HFFc6 (cell line): ENCODE measurements at places on chromosomes 4 and X. TPM values are rescaled to one million over a fixed set of nuclear protein-coding genes. Genes with fewer than 3 reads are reported as not detected.

GRCh38 chr4:94537921-94538628 lies 86.3 kb downstream of the PDLIM5 start:
- no peak for DNase-seq

- no peak for DNase-seq
Observed at GRCh38 chrX:109294097-109294814, 187.6 kb downstream of the GUCY2F start.

GRCh38 chr4:76773766-76774165 lies 124.2 kb downstream of the SOWAHB start:
- DNase-seq: no peak

GRCh38 chrX:13493659-13494058 lies 75.7 kb upstream of the EGFL6 start:
- DNase-seq: no peak

- peak; percentile 75 for DNase-seq
Observed at GRCh38 chr4:114180481-114180880, 201.0 kb upstream of the ARSJ start.

DNA sequence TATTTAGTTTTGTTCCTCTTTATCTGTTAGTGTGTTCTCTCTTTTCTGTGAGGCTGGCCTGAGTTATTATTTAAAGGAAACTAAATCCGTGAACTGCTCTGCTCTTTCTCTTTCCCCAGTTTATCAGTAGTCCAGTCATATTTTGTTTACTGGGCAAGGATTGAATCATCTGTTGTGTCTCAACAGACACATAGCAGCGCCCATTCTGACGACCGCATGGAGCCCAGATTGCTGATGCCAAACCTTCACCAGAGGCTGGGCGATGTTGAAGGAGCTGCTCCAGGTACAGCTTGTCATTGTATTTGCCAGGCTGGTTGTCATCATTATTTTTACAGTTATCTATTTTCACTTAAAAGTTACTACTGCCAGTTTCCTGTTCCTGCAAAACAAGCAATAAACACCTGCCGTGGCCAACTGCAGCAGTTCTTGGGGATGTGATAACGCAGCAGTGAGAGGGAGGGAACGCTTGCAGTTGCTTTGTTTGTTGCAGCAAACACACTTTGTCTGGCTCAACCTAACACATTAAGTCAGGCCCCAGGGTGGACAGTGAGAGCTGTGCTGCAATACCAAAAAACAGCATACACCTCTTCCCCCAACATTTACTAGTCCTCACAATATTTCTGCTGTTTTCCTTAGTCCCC lies 10.1 kb downstream of the REELD1 start:
- no peak for DNase-seq

DNA sequence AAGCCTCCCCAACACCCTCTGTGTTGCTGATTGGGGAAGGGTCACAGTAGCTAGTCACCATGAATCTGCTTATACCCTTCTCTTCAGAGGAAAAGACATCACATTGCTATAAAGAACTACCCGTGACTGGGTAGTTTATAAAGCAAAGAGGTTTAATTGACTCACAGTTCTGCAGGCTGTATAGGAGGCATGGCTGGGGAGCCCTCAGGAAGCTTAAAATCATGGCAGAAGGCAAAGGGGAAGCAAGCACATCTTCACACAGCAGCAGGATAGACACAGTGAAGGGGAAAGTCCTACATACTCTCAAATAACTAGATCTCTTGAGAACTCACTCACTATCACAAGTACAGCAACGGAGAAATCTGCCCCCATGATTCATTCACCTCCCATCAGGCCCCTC lies 229.4 kb upstream of the FTHL17 start:
- no peak for DNase-seq

DNA sequence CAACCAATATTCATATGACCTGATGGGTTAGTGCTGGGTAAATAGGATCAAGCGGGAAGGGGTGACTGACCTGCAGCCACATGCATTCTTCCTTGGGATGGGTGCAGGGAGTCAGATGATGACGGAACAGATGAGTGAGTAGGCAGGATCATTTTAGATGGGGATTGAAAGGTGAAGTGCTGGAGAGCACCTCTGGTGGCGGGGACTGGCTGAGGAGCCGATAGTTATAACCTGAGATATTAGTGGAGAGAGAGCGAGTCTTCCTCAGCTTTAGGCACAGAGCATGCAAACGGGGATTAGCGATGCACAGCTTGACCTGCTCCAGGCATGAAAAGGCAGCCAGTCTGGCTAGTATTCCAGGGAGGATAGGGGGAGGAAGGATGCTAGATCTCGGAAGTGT lies 99.1 kb downstream of the AFF1 start:
- DNase-seq: no peak

DNA sequence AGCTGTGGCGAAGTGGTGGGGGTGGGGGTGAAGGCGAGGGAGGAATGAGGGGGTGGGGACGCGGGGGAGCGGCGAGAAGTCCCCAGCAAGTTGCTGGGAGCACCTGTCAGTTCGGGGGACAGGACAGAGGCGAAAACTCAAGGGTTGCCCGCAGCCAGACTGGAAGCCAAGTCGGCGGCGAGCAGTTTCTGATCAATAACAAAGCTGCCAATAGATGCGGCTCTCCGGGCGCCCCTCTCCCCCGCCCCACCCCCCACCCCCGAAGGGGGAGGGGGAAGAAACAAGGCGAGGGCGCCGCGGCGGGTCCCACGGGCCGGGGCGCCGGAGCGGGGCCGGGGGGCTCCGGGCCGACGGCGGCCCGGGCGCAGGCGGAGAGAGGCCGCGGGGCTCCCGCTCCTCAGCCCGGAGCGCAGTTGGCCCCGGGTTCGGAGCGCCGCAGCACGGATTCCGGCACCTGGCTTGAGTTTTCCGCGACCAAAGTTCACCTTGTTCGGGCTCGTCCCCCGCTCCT lies 379 bp downstream of the PDGFC start:
- no peak for DNase-seq

DNA sequence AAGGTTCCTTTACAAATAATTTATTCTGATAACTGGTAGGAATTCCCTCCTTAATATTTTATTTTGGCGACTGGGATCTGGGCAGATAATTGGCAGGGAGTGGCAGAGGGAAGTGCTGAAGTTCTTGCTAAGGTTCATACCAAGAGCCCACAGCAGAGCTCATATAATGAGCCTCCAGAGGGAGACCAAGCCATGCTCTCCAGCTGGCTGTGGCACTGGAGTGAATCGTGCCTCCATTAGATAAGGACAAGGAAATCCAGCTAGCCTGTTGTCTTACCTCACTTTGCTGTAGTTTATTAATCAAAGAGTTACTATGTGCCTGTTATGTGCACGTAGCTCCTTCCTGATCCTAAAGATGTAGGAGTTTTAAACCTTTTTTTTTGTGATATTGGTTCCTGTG lies 1.3 kb downstream of the ASB12 start:
- no peak for DNase-seq

DNA sequence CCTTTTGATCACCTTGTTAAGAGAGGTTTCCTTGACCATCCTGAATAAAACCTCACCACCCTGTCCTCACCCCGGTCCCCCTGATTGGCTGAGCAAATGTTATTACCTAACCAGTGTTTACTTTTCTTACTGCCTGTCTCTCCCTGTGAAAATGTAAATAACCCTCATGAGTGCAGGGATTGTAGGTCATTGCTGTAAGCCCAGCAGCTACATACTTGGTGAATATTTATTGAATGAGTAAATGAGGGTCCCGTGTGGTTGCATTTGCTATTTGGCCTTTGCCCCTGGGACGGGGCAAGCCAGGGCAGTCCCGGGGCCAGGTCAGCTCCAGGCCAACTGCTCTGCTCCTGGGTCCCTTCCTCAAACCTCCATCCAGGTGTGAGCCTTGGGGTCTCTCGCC lies 55.5 kb upstream of the CLCN4 start:
- DNase-seq: no peak

GRCh38 chr4:16862697-16863096 lies 35.7 kb downstream of the LDB2 start:
- no peak for DNase-seq

DNA sequence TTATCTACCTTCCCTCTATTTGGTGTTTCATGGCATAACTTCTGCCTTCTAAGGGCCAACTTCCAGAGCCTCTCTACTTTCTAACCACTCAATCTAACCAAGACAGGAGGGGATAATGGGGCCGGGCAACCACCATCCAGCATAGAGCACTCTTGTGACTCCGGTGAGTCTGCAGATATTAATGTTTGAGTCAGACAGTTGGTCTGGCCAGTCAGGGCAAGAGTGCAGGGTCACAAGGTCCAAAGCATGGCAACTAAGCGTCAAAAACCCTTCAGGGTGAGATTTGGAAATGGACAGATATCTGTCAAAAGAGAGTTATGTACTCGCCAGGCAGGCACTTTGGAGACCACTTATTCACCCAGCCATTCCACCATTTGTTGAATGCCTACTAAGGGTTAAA lies 105.0 kb downstream of the PALLD start:
- DNase-seq: no peak

DNA sequence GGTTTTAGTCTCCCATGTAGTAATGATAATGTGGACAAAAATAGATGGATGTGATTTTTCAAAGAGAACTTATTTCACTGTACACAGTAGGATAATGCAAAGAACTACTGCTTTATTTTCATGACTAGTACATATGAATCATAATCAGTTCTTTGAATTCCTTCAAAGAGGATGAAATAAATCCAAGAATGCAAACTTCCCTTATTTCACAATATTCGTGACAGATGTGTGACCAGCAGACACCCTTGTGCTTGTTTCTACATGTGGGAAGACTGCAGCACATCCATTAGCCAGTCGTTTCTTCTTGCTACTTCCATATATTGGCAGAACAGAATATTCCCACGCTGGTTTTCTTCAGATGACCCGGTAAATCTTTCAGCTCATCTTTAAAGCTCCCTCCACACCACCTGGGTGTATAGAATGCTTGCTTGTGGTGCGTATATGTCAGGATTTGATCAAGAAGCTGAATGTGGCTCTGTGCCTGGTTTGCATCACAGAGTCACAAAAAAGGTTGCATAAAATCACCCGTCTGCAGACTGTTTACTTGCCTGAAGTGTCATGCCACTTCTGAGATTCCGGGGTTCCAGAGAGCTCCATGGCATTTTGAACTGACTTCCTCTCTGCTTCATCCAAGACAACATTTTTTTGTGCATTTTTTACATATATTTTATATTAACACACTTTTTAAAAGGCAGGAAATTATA lies 47.7 kb upstream of the FAT4 start:
- peak; percentile 64 for DNase-seq

DNA sequence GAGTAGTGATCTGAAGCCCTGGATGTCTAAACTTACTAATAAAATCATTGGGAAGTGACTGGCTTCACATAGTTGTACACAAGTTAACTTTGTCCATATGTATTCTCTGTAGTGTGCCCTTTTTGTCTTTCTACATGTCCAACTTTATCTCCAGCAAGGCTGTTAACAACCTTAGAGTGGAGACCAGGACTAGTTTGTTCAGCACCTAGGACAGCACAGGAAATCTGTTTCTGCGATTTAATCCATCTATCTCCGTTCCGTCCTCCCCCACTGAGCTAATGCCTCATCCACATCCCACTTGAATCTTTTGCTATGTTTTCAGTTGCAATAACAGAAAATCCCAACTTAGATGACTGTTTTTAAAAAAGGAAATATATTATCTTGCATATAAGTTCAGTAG lies 3.4 kb upstream of the ARR3 start:
- DNase-seq: no peak

- DNase-seq: no peak
Observed at GRCh38 chrX:112450810-112451209, 228.9 kb downstream of the LHFPL1 start.

GRCh38 chr4:8591114-8591513 lies 1.5 kb upstream of the CPZ start:
- no peak for DNase-seq

DNA sequence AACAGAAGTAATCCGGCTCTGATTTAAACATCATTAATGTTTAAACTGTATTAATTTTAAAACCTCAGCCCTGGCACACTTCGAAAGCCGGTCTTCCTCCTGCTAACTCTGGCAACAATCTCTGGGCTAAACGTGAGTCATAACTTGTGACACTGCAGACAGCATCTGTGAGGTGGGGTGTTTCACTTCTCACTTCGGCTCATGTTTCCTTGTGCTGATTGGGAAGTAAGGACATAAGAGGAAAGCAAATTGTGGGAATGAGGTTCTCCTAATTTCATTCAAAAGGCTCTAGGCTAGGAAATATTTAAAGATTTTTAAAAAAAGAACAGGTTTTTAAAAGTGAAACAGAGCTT lies 139.9 kb upstream of the USP9X start:
- peak; percentile 30 for DNase-seq

DNA sequence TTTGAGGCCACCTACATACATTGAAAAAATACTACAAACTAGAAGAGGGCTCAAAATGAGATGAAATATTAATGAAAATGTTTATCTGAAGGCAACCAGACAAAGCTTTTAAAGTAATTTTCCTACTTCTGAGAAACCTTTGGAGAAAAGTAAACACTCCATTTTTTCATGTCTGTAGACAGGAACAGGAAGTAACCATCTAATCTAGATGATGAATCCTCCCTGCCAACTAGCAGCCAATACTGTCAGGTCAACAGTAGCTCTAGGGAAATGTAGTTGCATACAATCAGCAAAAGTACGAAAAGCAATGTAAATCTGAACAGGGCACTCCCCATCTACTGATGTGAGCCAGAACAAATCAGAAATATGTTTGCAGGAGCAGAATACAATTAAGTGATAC lies 49.0 kb downstream of the AMMECR1 start:
- no peak for DNase-seq

DNA sequence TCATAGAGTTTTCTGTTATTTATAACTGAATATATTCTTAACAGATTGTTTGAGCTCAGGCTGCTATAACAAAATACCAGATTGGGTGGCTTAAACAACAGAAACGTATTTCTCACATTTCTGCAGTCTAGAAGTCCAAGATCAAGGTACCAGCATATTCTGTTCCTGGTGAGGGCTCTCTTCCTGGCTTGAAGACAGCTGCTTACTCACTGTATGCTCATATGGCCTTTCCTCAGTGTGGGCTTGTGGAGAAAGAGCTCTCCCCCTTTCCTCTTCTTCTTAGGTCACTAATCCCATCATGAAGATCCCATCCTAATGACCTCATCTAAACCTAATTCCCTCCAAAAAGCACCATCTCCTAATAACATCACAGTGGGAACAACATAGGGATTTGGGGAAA lies 117.8 kb downstream of the RASGEF1B start:
- no peak for DNase-seq

GRCh38 chr4:74674750-74675149 lies 119.6 kb downstream of the BTC start:
- no peak for DNase-seq

GRCh38 chr4:76781698-76782595 lies 116.0 kb downstream of the SOWAHB start:
- DNase-seq: peak; percentile 93

Gene FSTL5
- total RNA-seq: not detected in 3 replicates

Gene MGST2
- total RNA-seq: 5.2 to 11.4 TPM (median 7.6 TPM) in 3 replicates

Gene GAGE2A
- total RNA-seq: not detected in 3 replicates

Gene DLG3
- 7.8 to 9.4 TPM (median 9.3 TPM) in 3 replicates for total RNA-seq

Gene ODAPH
- not detected in 3 replicates for total RNA-seq

Gene PLRG1
- total RNA-seq: 92.2 to 102 TPM (median 101 TPM) in 3 replicates

Gene CNKSR2
- total RNA-seq: not detected in 3 replicates

Gene UGT2B10
- not detected in 3 replicates for total RNA-seq

Gene CLDN22
- not detected in 3 replicates for total RNA-seq

Gene CXorf51A
- not detected in 2 replicates for total RNA-seq

Gene TREX2
- total RNA-seq: 0.32 to 0.72 TPM (median 0.33 TPM) in 3 replicates

Gene ZNF182
- 2.1 to 2.7 TPM (median 2.7 TPM) in 3 replicates for total RNA-seq

Gene CNGA1
- total RNA-seq: not detected in 3 replicates

Gene ZAR1
- not detected in 3 replicates for total RNA-seq

Gene FGF5
- total RNA-seq: 240 and 535 TPM in 2 replicates

Gene CAPN6
- not detected in 2 replicates for total RNA-seq

Gene NDNF
- 0.11 to 0.19 TPM in 2 of 3 replicates, not detected in the other for total RNA-seq

Gene RAB39B
- 0.07 to 0.19 TPM (median 0.16 TPM) in 3 replicates for total RNA-seq
